ENCODE measurements at places on chromosomes 11 and 22.
A peak's percentile ranks its signal among the peaks of the same experiment; 100 is the strongest.

- DNase-seq: no peak
These were observed 40.4 kb upstream of the AMPD3 start for GRCh38 chr11:10414659-10415058.

DNA sequence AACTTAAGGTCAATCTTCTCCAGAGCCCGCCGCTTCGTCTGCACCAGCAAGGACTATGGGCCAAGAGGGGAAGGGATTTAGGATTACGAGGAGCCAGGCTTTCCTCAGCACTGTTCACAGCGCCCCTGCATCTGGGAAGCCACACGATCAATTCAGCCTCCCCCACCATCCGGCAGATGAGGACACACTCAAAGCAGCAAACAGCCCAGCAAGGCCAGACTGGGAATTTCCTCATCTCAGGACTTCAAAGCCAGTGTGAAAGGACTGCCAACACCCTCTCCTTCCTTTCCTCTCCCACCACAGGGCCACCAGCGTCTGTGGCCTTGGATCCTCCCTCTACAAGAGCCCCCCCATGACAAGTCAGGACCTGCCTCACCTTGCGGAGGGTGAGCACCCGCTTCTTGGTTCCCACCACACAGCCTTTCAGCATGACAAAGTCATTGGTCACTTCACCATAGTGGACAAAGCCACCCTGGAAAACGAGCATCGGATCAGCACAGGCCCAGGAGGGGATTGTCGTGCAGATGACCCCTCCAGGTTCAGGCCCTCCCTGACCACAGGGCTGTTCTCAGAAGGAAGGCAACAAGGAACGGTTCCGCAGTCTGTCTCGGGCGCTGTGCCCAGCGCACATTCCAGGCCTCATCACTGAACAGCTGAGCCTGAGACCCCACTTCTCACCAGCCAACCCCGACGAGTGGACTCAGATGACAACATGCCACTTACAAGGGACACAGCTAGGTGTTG, 6.0 kb downstream of the RPL3 start:
- DNase-seq: no peak

DNA sequence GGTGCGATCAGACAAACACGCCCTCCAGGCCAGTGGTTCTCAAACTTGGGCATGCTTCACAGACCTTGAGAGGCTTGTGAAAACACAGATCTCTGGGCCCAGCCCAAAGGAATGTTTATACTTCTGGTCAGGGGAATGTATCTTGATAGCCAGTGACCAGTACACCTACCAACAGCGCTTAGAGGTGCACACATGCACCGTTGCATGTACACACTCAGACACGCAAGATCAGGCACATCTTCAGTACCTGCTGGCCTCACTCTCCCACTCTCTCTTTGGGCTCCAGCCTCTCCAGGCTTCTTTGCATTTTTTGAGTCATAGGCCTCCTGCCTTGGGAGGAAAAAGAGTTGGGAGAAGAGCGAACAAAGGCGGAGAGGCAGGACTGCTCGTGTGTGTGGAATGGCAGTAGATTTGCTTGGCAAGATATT, 11.7 kb upstream of the FXYD6 start:
- DNase-seq: no peak

- peak; percentile 65 for DNase-seq
These were observed 82.5 kb upstream of the SORL1-AS1 start for GRCh38 chr11:121535129-121535796.

DNA sequence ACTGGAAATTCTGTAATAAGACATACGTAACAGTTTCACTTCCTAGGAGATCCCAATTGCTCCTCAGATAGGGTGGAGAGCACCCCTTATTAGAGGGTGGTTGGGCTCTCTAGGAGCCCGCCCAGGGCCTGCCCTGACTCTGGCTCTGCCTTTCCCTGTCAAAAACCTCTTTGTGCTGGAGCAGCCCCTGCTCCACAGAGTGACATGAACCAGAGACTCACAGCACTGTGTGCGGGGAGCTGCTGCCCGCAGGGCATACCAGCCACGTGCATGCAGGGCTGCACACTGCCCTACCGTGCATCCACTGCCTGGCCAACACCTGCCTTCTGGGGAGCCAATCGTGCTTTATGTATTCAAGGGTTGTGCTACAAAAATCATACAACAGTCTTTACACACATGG, 24.3 kb downstream of the KCNQ1OT1 start:
- no peak for DNase-seq

- no peak for DNase-seq
These were observed 29.7 kb upstream of the TMPRSS4 start for GRCh38 chr11:118046964-118047700.

- DNase-seq: no peak
These were observed 16.2 kb downstream of the PATE2 start for GRCh38 chr11:125762445-125762844.

GRCh38 chr11:73384125-73384441, 7.9 kb downstream of the RELT start:
- DNase-seq: no peak
